ENCODE measurements at places on chromosomes 12 and 14.

DNA sequence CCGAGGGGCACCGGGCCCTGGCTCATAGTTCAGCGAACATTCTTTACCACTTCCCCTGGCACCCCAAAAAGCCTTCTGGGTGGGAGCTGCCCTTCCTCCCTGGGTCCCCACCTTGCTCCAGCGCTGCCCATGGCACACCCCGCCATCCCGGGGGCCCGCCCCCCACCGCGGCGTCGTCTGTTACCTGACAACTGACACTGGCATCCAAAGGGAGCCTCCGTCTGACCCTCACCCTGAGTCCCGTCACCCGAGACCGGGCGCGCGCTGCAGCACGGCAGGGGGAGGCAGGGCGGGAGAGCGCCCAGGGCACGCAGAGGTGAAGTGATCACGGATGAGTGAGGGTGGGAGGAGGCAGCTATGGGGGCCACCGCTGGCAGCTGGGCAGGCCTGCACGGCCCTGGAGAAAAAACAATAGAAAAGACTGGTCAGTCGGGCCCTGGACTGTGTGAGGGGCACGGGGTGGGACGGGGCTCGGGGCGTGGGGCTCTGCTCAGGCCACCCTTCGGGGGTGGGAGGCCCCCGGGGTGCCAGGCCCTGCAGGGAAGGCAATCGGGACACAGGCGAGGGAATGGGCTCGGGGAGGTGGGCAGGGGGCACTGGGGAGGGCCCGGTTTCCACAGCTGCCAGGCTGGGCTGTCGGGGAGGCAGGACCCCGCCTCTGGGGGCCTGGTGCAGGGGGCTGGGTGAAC lies 40.7 kb downstream of the BCL11B start:
- DNase-seq = no peak

- DNase-seq = no peak
These were observed 43.0 kb downstream of the RASSF8 start for GRCh38 chr12:26001530-26001929.

DNA sequence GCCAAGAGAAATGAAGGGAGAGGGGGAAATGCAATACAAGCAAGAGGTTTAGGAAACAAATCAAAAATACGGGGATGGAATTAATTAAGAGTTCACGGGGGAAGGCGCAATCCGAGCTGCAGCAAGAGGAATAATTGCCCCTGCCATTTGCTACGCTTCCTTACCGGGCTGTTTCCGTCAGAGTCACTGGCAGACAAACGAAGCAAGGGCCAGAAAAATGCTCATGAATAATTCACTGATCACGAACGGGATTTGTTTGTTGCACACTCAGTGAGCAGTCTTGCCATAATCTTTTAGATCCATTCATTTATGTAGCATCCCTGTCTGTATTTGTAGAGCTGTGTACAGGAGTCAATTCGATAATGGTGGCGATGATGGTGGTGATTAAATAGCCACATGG lies 39.0 kb downstream of the PLXNC1 start:
- DNase-seq = no peak

- DNase-seq = no peak
These were observed 89.9 kb upstream of the AMN1 start for GRCh38 chr12:31818623-31819268.

- no peak for DNase-seq
These were observed 186.3 kb upstream of the EGLN3 start for GRCh38 chr14:34137001-34137745.

DNA sequence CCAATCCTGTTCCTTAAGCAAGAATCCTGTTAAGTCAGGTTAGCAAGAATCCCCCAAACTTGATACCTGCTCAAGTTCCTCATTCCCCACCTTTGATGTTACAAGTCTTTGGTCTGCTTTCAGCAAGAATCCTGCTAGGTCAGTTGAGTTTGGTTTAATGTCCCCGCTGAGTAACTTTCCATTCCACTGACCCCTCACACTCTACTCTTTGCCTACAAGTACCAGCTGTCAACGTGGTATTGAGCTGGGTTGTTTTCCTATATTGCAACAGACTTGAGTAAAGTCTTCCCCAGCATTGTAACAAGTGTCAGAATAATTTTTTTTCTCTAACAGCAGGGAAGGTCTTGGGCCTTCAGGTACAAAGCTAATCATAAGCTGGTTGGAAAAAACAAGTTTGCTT lies 6.3 kb downstream of the PPM1H start:
- DNase-seq = no peak

Measured in stimulated activated CD4-positive, alpha-beta T cell treated with anti-CD3 and anti-CD28 coated beads, TNF-alpha, amount 100 ng/mL, for 48 hours (primary cell).